ENCODE measurements at places on chromosomes 13 and 19. TPM values are rescaled to one million over a fixed set of nuclear protein-coding genes. Genes with fewer than 3 reads are reported as not detected.
A peak's percentile ranks its signal among the peaks of the same experiment; 100 is the strongest.

The FSD1 gene
- 8.7 TPM for total RNA-seq

The C19orf85 gene
- total RNA-seq, result not detected

The LGALS4 gene
- total RNA-seq, result not detected

The RNF225 gene
- total RNA-seq, result under 0.01 TPM

DNA sequence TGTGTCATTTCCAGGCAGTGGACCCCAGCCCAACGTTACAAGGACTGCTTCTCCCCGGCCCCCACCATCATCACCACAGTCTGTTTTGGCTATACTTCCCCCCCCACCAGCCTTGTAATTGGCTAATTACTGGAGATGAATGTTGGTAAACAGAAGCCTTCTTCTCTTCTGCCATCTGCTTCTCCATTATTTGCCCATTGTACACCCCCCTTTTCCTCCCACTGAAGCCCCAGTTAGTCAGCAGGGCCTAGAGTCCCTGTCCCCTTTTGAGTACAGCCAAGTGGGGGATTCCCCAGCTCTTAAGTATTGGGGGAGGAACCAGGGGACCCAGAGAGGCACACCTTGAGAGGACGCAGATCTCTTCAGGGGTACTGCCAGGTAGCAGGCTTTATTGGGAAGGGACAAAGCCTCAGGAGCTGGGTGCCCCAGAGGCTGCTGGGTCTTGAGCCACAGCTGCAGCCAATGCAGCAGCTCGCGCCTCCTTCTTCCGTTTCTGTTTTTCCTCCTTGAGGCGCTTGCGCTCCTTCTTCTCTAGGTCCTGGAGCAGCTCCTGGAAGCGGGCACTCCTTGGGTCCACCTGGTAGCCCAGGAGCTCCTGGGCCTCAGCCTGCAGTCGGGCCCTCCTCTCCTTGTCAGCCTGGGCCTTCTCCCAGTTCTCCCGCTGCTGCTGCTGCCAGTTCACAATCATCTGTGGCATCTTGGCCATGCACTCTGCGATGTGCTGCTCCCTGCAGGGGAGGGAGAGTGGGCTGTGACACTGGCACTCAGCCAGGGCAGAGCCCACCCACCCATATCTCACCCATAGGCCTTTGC, 3.0 kb downstream of the GADD45GIP1 start:
- no peak for DNase-seq

- no peak for DNase-seq
Measured at GRCh38 chr19:41563854-41564514, 12.0 kb upstream of the CEACAM21 start.

- DNase-seq, result no peak
Measured at GRCh38 chr13:60152904-60153303, 10.8 kb downstream of the DIAPH3 start.

GRCh38 chr13:43751624-43752023, 35.1 kb downstream of the ENOX1 start:
- no peak for DNase-seq

GRCh38 chr13:62305756-62306155, 890.1 kb upstream of the PCDH20 start:
- DNase-seq, result peak; percentile 3

- peak; percentile 7 for DNase-seq
Measured at GRCh38 chr13:59210543-59210942, 953.2 kb downstream of the DIAPH3 start.

All from fibroblast of lung (primary cell).